Naive thymus-derived CD8-positive, alpha-beta T cell (primary cell): ENCODE measurements at places on chromosomes 7 and 10. TPM values are rescaled to one million over a fixed set of nuclear protein-coding genes. Genes with fewer than 3 reads are reported as not detected.

GRCh38 chr7:131653418-131654248, 97.2 kb upstream of the PODXL start:
- no peaks in the 10 kb centered on the region for H3K4me1 ChIP-seq
- peaks cover 6% of the 10 kb centered on the region for H3K27me3 ChIP-seq
- no peak overlapping the region for H3K4me3 ChIP-seq
- H3K36me3 ChIP-seq: no peaks in the 10 kb centered on the region
- DNase-seq: no peak

DNA sequence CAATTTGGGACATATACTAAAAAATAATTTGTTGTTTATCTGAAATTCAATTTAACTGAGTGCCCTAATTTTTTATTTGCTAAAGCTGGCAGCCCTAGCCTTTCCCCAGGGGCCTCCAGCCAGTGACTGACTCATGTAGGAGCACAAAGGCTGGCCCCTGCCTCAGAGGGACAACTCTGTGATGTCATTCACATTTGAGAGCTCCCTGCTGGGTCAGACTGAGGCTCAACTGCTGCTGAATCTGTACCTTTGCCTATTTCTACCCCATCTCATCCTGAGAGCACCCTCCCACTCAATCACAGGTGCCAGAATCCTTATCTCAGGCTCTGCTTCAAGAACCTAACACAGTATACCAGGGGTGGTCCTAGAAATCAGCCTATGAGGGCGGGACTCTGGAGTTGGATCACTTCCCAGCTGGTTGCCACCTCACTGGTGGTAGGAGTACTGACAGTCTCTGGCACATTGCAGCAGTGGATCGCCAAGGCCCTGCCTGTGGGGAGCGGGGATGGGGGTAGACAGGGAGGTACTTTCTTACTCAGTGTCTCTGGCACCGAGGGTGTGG, 11.6 kb downstream of the GCK start:
- H3K27me3 ChIP-seq: peaks cover 20% of the 10 kb centered on the region
- peaks cover 3% of the 10 kb centered on the region for H3K36me3 ChIP-seq
- no peak for DNase-seq
- no peaks in the 10 kb centered on the region for H3K4me1 ChIP-seq

- DNase-seq: no peak
- H3K4me1 ChIP-seq: peaks cover 7% of the 10 kb centered on the region
- peaks cover 18% of the 10 kb centered on the region for H3K27me3 ChIP-seq
- H3K36me3 ChIP-seq: no peaks in the 10 kb centered on the region
- H3K27ac ChIP-seq: no peak overlapping the region
Measured at GRCh38 chr7:142298009-142298408, 40.2 kb upstream of the PRSS58 start.

Gene CYP3A7
- polyA plus RNA-seq: not detected

- H3K4me1 ChIP-seq: peaks cover 41% of the 10 kb centered on the region
- no peak for DNase-seq
Measured at GRCh38 chr10:30349967-30350735, 1.1 kb upstream of the MTPAP start.

DNA sequence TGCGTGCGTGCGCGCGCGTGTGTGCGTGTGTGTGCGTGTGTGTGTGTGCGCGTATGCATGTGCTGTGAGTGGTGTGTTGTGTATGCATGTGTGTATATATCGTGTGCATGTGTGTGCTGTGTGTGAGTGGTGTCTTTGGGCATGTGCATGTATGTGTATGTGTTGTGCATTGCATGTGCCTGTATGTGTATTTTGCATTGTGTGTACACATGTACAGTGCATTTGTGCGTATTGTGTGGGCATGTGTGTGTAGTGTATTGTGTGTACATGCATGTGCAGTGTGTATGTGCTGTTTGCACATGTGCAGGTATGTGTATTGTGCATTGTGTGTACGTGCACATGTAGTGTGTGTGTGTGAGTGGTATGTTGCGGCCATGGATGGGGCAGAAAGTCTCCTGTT, 6.0 kb upstream of the DPYSL4 start:
- DNase-seq: no peak
- H3K36me3 ChIP-seq: no peaks in the 10 kb centered on the region
- H3K27me3 ChIP-seq: peaks cover 60% of the 10 kb centered on the region
- H3K4me1 ChIP-seq: peaks cover 6% of the 10 kb centered on the region
